ENCODE measurements at places on chromosomes 4 and X.

DNA sequence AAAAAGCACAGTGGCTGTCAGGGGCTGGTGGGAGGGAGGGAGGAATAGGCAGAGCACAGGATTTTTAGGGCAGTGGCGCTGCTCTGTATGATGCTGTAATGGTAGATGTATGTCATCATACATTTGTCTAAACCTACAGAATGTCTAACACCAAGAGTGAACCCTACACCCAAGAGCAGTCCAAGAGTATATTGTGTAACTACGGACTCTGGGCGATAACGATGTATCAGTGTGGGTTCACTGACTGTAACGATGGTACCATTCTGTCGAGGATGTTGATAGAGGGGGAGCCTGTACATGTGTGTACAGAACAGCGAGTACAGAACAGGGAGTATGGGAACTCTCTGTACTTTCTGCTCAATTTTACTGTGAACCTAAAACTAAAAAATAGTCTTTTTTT, 76.5 kb downstream of the HAUS3 start:
- DNase-seq = no peak

GRCh38 chrX:115036029-115036428, 18.6 kb upstream of the IL13RA2 start:
- no peak for DNase-seq

- DNase-seq = no peak
These were observed 55.3 kb upstream of the ZFP42 start for GRCh38 chr4:187940299-187940698.

DNA sequence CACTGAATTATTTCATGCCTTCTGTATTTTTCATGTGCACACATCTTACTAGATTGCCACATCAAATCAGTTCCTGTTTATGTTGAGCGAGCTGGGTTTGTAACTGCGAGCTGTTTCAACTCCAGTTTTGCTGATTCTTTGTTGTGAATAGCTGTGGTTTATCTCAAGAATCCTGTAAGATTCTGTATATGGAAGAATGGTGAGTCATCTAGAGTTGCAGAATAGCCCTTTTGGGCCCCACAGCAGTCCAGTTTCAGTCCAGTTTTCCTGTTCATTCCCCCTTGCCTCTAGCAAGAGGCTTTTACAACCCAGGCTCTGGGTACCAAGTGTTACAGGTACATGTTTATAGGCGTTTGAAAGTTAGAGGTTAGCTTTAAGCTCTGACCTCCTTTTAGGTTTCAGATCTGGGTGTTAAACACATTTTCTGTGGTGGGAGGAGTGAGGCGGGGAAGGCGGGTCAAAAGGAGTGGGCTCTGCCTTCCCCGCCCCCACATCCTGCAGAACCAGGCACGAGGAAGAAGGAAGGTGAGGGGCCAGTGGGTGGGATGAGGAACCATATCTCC, 32.7 kb downstream of the TBC1D14 start:
- DNase-seq = no peak

- DNase-seq = no peak
These were observed 57.0 kb upstream of the RAP1GDS1 start for GRCh38 chr4:98204236-98204553.

DNA sequence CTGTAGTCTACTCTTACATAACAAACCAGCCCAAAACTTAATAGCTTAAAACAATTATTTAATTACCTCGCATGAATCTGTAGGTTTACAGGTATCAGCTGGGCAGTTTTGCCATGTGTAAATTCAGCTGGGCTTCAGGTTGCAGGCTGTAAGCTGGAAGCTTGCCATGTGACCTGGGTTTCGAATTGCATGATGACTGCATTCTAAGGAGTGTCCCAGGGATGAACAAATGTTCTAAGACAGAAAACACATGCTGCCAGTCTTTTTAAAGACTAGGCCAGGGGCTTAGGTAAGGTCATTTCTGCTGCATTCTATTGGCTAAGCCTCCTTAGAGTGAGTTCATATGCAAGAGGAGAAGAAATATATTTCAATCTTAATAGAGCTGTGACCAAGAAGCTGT, 44.8 kb downstream of the GRIA2 start:
- DNase-seq = no peak

GRCh38 chr4:120052856-120053255, 13.8 kb downstream of the MAD2L1 start:
- DNase-seq = no peak

DNA sequence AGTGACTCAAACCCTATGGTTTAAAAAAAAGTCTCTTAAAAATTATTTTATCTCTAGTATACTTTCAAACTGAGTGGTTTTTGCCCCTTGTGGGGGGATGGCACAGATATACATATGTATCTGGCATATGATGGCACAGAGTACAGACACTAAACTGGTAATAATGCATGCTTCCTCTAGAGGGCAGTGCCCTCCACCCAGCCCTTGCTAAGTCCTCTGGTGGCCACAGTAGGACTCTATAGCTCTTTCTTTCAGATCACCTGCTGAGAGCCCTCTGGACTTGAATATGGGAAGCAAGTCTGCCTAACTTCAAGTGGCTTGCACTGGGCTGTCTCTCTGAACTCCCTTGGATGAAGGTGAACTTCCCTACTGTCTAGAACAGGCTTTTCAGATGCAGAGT, 66.3 kb downstream of the TSPAN7 start:
- DNase-seq = no peak

DNA sequence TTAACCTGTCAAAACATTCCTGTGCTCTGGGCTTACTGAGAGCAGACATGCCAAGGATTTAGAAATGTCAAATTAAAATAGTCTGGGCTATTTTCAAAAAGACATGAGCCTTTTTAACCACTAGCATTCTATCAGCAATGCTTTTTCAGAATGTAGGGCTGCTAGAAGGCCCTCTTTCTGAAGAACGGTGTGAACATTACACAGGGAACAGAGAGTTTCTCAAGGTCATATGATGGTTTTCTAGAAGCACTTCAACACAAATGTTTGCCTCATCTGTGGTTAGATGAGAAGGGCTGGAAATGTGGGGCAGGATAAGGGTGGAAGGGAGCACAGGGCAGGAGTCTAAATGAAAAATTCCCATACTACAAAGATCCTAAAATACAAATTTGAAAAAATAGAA, 39.3 kb downstream of the GRIA3 start:
- no peak for DNase-seq

GRCh38 chr4:108385076-108385475, 216.3 kb upstream of the LEF1 start:
- DNase-seq = no peak

- no peak for DNase-seq
These were observed 77.9 kb downstream of the CEP135 start for GRCh38 chr4:56026596-56026995.

DNA sequence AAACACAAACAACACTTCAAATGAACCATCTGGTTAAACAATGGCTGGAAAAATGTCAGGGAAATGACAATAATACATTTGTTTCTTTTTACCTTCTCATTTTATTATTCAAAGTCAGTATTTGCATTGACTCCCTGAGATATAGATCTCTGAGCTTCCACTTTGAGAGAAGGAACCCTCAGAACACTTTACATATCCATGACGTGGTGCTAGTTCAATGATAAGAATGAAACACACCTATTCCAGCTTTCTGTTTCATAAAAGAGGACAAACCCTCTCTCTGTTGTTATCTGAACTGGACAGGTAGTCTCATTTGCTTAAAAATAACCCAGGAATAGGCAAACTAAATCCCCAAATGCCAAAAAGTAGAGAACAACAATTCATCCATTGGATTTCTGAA, 65.3 kb upstream of the CCSER1 start:
- no peak for DNase-seq

DNA sequence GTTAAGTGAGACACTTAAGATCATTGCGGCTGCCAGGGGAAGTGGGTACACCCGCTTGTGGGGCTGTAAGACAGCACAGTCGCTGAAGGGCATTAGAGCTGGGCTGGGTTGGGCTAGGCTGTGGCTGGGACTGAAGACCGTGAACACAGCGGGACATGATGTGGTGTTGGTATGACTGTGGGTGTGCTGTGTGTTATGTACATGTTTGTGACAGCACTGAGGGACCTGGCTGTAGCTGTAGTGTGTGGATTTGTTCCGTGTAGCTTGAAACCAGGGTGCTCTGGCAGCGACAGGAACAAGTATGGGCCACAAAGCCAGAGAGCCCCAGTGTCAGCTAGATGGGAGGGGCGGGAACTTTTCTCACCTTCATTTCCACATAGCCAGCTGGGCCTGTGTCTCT, 82.1 kb downstream of the NHSL2 start:
- no peak for DNase-seq

GRCh38 chrX:12240491-12240890, 102.2 kb downstream of the FRMPD4 start:
- no peak for DNase-seq

- no peak for DNase-seq
These were observed 22.2 kb downstream of the LIAS start for GRCh38 chr4:39480902-39481695.
